Omental fat pad (tissue), 4 donors: ENCODE measurements at places on chromosomes 13 and 19.

DNA sequence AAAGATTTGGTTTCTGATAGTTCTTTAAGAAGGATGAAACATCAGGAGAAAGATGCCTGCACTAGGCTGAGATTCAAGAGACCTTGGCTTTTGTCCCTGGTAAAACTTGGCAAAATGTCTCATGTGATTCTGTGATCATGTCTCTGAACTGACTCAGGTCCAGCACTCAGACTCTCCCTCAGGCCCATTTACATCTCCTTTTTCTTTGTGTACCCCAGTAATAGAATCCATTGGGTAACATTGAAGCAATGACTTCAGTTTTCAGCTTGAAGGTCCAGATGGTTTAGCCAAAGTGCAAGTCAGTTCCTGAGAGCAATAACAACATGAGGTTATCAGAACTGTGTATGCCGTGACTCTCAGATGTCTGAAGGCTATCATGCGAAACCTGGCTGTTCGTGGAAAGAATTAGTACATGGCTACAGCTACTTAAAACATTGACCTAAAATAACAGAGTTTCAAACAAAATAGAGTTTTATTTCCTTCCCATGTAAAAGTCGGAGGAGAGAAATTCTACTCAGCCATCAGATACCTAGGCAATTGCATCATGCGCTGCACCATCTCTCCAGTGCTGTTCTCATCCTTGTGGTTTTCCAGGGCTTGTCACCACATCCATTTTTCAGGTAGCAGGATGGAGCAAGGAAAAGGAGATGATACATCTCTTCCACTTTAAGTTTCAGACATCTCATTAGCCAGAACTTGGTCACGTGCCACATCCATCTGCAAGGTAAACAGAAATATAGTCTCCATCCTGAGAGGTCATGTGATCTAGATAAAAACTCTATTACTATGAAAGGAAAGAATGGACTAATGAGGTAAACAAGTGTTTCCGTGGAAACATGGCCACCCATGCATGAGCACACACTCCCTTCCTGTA lies 117.3 kb downstream of the POSTN start:
- no peak for DNase-seq

DNA sequence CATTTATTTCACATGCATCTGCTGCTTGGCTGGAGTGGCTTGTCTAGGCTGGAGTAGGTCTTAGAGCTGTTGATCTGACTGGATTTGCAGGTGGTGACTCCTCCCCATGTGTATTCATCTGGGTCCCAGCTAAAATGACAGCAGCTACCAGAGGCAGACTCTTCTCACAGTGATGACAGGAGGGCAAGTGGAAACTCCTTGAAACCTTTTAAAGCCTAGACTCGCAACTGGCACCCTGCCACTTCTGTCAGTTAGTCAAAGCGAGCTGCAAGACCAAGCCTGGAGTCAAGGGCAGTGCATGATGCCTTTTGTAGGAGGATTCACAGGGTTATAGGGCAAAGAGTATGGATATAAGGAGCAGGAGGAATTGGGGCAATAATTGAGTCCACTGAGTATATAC lies 65.2 kb downstream of the TEX26 start:
- DNase-seq = no peak

DNA sequence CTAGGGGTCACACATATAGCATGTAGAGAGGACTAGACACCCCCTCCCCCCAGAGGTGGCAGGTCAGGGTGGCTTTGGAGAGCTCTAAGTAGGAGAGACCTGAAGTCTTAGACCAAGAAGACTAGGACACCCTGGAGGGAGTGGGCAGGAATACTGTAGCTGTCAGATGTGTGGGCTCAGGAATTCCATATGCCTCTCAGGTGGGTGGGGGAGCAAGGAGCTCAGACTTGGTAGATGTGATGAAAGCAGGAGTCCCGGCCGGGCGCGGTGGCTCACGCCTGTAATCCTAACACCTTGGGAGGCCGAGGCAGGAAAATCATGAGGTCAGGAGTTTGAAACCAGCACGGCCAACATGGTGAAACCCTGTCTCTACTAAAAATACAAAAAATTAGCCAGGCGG lies 1.6 kb downstream of the CRB3 start:
- no peak for DNase-seq

DNA sequence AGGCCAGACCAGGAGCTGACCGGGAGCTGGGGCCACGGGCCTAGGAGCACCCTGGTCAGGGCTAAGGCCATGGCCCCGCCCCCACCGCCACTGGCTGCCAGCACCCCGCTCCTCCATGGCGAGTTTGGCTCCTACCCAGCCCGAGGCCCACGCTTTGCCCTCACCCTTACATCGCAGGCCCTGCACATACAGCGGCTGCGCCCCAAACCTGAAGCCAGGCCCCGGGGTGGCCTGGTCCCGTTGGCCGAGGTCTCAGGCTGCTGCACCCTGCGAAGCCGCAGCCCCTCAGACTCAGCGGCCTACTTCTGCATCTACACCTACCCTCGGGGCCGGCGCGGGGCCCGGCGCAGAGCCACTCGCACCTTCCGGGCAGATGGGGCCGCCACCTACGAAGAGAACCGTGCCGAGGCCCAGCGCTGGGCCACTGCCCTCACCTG lies 6.6 kb downstream of the SPHK2 start:
- DNase-seq = no peak

DNA sequence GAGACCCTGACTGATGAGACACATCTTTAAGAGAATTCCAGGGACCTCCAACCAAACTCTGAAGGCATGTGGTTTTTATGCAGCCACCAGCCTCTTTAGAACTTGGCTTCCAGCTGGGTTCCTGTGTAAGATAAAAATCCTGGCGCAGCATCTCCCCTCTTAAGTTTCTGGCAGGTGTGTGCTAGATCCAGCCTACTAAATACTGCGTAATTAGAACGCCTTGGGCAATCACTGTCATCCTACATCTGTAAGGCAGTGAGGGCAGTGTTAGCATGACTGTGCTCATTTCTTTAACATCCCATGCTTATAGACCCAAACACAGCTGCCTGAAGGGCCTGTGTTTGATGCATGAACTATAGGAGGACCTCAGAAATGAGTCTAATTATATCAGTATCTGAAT lies 173.5 kb upstream of the OBI1 start:
- no peak for DNase-seq

DNA sequence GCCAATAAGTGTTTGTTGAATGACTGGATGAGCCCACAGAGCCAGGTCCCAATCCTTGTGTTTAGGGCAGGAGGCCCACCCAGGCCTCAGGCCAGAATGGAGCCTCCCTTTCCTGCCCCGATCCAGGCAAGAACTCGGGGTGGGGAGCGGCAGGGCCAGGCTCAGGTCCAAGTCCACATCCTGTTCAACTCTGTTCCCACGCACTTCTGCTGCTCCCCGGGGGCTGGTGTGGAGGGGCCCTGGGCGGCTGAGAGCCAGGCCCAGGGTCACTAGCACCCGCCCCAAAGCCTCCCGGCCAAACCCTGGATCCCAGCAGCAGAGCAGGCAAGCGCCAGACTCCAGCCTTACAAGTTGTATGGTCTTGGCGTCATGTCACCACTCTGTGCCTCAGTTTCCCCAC lies 8.0 kb downstream of the ANGPTL8 start:
- DNase-seq = no peak

- DNase-seq = no peak
These were observed 20.6 kb upstream of the ZNF599 start for GRCh38 chr19:34793565-34793964.

GRCh38 chr13:31923134-31923763 lies 108.3 kb upstream of the FRY start:
- DNase-seq = no peak

- no peak for DNase-seq
These were observed 2.7 kb downstream of the CNMD start for GRCh38 chr13:52736891-52737290.
